ENCODE measurements at places on chromosomes 2 and 18. TPM values are rescaled to one million over a fixed set of nuclear protein-coding genes. Genes with fewer than 3 reads are reported as not detected.

SNTG2 gene
- total RNA-seq = 1.5 TPM

ZNF804A gene
- 0.73 TPM for total RNA-seq

UGT1A3 gene
- total RNA-seq = not detected

RNU2-63P gene
- not detected for total RNA-seq

RAB6D gene
- not detected for total RNA-seq

AMER3 gene
- total RNA-seq = not detected

RBM44 gene
- total RNA-seq = 3.5 TPM

SAG gene
- total RNA-seq = 0.21 TPM

EHD3 gene
- total RNA-seq = 8.2 TPM

VAMP5 gene
- 8.9 TPM for total RNA-seq

NEB gene
- 2.0 TPM for total RNA-seq

REG3G gene
- total RNA-seq = not detected

BAZ2B gene
- total RNA-seq = 53.5 TPM

LOXHD1 gene
- 0.63 TPM for total RNA-seq

IMP4 gene
- total RNA-seq = 55.6 TPM

OTX1 gene
- total RNA-seq = not detected

MAP2 gene
- 0.73 TPM for total RNA-seq
